ENCODE measurements at places on chromosomes 11 and 22.

- no peak for DNase-seq
Measured at GRCh38 chr22:43173976-43174720, 12.8 kb downstream of the TTLL12 start.

DNA sequence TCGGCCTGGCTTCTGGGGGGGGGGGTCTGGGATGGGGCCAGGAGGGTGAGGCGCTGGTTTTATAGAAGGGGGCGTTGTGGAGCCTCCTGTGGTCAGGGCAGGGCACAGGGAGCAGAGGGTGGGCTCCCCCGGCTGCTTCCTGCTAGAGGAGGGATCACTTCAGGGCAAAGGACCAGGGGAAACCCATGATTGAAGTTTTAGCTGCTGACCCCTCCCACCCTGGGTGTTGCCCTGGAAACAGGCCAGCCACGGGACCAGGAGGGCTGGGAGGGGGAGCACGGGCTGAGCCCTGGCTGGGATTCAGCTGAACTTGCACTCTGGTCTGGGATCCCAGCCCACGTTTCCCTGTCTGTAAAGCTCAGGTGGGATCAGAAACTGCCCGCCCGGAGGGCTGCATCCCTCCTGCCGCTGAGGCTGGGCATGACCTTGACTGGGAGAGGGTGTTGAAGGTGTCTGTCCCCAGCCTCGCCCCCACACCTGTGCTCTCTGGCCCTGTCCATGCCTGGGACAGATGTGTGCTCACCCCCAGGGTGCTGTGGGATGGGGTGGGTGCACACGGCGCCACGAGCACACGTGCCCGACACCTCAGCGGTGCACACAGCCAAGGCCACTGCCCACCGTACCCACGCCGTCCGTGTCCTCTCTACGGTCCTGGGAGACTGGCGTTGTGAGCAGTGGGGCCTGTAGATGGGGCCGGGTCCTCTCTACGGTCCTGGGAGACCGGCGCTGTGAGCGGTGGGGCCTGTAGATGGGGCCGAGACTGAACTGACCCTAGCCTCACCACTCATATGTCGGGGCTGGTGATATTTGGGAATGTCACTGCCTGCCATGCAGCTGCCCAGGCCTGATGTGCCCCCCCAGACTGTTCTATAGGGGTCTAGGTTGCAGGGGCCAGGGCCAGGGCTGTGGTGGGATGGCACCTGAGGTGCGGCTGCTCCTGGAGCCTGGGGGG is 2.3 kb downstream of the TSPAN4 start:
- no peak for DNase-seq

DNA sequence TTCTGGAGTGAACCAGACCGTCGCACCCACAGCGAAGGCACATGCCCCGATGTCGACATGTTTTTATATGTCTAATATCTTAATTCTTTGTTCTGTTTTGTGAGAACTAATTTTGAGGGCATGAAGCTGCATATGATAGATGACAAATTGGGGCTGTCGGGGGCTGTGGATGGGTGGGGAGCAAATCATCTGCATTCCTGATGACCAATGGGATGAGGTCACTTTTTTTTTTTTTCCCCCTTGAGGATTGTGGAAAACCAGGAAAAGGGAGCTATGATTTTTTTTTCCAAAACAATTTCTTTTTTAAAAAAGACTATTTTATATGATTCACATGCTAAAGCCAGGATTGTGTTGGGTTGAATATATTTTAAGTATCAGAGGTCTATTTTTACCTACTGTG is 49.2 kb upstream of the OR4B1 start:
- no peak for DNase-seq

- DNase-seq = no peak
Measured at GRCh38 chr11:120633616-120634393, 122.3 kb downstream of the GRIK4 start.

- no peak for DNase-seq
Measured at GRCh38 chr22:38070250-38070921, 13.2 kb downstream of the PICK1 start.

GRCh38 chr11:69141742-69142141 is 14.0 kb upstream of the SMIM38 start:
- DNase-seq = no peak

- no peak for DNase-seq
Measured at GRCh38 chr11:108871152-108871551, 206.3 kb downstream of the DDX10 start.

DNA sequence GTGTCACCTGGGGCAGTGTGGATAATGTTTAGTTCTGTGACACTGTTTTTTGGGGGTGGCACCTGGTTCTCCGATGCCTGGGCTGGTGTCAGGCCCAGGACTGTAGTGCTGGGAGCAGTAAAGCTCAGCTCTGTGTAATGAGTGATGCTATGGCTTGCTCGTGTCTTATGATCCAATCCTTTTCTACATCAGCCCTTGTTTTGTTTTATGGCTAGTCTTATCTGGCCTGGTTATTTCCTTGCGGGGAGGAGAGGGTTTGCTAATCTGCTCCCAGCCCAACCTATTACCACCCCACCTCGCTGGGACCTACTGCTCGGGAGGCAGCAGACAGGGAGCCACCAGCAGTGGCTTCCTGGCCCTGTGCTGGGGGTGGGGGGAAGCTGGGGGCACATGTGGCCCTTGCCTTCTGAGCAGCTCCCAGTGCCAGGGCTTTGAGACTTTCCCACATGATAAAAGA is 35.0 kb upstream of the TPBGL start:
- DNase-seq = no peak

- DNase-seq = no peak
Measured at GRCh38 chr11:126731576-126732142, 268.9 kb downstream of the KIRREL3 start.

DNA sequence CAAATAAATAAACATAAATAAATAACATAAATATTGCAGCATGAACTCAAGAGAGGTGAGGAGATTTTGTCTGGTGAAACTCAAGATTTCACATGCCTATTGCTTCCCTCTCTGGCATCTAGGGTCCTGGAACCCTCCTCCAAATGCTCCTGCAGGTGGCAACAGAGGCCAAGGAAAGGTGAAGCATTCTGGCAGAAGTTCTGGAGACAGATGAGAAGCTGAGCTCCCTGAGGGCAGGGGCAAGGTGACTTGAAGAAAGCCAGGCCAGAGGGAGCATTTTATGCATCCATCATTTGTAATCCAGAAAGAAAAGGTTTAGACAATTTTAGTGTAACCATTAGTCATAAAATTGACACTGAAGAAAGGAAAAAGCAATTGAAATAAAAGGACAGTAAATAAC is 64.9 kb downstream of the ENDOD1 start:
- no peak for DNase-seq

- no peak for DNase-seq
Measured at GRCh38 chr22:18996376-18996900, 60.3 kb upstream of the PRODH start.

DNA sequence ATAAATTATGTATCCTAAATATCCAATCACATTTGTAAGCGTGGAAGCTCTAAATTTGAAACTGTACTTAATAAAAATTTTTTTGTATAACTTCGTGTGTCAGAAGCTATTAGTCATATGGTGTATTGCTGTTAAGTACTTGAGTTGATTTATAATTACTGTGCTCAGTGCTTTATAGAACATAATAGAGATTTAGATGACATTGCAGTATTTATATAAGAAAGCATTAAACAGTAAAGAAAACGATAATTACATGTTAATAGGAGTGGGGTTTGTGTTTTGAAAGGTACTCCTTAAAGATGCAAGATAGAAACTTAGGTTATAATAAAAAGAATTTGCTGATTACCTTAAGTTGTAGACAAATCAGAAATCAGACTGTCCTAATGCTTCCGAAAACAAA is 5.9 kb upstream of the TCP11L1 start:
- no peak for DNase-seq

- DNase-seq = no peak
Measured at GRCh38 chr11:134412203-134413042, at the start of gene B3GAT1. TSS of gene B3GAT1 (minus strand) at chr11:134412242. CDS start at chr11:134387659, 24,583 bp downstream.

- no peak for DNase-seq
Measured at GRCh38 chr11:66492161-66492865, 12.1 kb downstream of the DPP3 start.

DNA sequence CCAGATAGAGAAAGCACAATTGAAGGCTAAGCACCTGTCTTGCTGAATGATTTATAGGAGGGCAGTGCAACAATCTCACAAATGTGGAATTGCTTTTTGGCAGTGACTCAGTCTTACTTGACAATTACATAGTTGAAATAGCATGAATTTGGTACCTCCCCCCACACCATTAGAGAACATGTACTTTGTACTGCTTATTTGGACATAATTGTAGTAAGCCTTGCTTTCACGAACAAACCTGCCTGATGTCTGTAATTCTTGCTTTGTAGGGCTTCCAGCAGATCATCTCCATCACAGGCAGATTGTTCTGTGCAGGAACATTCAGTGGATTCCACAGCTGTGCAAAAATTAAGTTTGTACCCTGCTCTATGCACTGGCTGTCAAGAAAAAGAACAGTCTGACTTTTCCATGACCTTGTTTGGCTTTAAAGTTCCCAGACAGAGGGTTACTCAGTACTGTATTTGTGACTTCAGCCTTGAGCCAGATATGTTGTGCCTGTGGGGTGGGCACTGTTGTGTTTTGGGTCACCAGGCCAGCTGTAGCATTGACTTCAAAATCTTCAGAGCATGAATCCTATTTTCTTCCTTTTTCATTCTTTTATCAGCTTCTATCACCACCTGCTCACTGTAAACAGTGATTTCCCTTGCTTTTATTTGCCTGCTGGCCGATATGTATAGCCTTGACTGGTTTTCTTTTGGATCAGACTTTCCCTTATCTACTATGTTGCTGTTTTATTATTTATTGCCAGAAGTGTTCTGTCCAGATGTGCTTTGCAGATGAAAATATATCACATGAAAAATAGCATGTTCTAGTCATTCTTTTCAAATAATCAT is 941.0 kb upstream of the CHORDC1 start:
- no peak for DNase-seq

DNA sequence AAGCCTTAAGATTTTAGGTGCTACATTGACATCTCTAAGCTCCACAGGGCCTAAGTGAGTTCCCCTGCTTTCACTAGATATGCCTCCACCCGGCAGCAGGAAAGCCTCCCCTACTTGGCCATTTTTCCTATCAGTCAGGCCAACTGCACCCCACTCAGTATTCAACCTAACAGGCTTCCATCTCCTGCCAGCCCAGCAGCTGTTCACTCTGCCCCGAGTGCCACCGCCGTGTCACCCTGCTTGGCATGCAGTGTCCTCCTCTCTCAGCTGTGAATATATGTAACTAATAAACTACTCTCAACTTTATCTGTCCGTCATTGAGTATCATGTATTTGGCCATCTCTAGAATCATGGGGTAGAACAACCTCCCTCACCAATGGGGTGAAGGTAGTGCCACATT is 9.0 kb upstream of the OR6M1 start:
- no peak for DNase-seq

DNA sequence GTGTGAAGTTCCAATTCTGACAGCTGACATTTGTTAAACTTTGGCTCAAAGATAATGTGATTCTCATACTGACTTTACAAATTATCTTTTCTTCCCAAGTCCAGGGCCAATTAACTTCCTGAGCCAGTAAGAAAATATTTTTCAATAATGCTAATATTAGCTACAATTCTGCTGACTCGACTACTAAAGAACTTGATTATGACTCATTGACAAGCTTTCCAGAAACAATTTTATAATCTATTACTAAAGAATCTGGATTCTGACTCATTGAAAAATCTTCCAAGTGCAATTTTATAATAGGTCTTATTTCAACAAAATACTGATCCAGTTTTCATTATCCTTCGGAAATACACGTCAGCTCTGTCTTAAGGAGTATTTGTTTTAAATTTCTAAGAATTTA is 12.9 kb upstream of the XKR3 start:
- no peak for DNase-seq

DNA sequence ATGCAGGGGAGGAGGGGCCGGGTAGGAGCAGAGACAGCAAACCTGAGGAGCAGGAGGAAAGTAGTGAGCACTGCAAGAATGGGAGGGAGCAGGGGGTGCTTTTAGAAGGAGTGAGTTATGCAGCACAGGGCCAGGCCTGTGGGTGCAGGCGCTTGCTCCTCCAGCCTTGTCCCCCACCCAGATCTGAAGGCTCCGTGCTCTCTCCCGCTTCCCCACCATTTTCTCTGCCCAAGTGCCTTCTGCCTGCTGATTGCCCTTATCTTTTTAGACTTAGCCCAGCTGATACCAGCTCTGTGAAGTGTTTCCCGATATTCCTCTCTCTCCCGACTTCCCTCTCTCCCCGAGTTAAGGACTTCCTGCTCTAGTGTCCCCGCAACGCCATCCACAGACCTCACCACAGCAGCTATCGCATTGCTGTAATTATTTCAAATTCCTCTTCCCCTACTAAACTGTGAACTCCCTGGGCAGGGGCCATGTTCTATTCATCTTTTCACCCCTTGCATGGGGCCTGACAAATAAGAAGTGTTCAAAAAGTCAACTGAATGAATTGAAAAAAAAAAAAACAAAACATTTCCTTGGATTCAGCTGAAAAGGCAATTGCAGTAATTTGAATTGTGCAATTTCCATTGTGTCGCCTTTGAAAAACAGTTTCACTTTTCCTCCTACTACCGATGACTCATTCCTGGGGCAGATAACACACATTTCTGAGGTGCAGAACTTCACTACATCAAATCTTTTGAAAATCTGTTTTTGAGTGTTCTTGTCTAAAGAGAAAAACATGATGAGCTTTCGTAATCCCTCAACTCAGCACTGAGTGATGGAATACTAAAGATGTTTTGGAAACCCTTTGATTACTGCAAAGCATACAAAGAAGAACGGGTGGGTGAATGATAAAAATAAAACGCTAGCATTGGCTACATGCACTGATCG is 69.7 kb upstream of the BMAL1 start:
- DNase-seq = no peak

GRCh38 chr11:68536706-68537105 is 76.2 kb downstream of the PPP6R3 start:
- DNase-seq = no peak

DNA sequence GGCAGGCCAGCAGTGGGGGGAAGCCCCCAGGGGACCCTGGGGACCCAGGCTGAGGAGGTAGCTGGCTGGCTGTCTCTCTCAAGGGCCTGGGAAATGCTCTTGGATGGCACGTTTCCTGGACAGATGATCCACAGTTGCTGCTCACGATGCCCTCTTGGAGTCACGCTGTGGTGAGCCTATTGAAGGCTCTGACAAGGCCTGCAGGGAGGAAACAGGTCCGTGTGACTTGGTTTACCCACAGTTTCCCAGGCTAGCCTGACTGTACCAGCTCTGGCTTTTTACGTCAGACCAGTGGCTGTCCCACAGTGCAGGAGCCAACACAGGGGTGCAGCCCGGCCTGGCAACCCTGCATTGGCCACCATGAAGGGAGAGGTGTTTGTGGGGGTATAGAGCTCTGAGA is 29.2 kb upstream of the PPARA start:
- DNase-seq = no peak

DNA sequence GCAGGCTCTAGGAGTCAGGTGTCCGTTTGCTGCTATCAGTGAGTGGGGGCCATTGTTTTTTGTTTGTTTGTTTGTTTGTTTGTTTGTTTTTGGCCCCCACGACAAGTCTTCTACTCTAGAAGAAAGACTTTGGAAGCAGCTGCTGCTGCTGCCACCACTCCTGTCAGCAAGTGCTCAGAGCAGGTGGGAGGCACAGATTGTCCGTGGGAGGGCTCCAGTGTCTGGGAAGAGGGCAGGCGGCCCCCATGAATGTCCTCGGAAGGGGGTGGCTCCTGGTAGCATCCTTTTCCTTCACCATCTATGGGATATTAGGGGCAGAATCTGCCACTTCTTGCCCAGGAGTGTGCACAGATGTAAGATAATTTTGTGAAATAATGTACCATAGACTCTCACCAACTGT is 37.8 kb upstream of the YWHAH start:
- no peak for DNase-seq

All from stimulated activated effector memory CD8-positive, alpha-beta T cell treated with anti-CD3 and anti-CD28 coated beads, Interleukin-12 subunit alpha, Interleukin-12 subunit beta, amount 100 ng/mL, for 72 hours (primary cell).